ENCODE measurements at places on chromosomes 2 and 18.

DNA sequence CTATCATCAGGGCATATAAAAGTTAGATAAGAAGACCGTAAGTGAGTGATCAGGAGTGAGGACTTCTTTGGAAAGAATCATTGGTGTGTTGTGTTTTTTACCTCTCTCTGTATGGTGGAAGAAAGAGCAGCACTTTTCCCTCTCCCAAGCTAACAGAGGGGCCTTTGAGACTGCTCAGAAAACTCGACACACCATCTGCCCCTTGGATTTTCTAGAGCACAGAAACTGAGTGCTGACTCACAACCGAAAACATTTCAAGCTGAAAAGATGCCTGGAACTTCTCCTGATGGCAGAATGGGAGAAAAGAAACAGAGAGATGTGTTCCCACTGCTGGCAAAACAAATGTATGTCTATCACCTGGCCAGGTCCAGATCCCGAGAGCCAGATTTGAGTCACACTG is 156.6 kb downstream of the DNAH7 start:
- no peak for DNase-seq

GRCh38 chr2:48852938-48853337 is 97.4 kb upstream of the LHCGR start:
- DNase-seq = no peak

- DNase-seq = peak; percentile 21
Measured at GRCh38 chr2:64466478-64467085, 12.6 kb downstream of the LGALSL start.

DNA sequence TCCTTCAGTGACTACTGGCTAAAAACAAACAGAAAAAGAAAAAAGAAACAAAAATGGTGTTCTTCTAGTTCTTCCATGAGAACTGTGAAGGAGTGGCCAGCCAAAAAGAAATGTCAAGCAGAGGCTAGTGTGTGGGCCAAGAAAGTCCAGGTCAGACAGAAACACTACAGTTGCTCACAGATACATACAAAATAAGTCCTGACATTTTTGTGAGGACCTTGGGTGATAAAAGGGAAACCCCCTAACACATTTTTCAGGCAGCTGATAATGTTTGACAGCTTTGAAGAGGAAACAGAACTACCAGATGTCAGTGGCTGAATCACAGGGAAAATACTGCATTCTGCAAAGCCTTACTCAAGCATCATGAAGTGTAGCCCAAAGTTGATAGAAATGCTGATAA is 28.1 kb downstream of the ARHGAP25 start:
- DNase-seq = no peak

DNA sequence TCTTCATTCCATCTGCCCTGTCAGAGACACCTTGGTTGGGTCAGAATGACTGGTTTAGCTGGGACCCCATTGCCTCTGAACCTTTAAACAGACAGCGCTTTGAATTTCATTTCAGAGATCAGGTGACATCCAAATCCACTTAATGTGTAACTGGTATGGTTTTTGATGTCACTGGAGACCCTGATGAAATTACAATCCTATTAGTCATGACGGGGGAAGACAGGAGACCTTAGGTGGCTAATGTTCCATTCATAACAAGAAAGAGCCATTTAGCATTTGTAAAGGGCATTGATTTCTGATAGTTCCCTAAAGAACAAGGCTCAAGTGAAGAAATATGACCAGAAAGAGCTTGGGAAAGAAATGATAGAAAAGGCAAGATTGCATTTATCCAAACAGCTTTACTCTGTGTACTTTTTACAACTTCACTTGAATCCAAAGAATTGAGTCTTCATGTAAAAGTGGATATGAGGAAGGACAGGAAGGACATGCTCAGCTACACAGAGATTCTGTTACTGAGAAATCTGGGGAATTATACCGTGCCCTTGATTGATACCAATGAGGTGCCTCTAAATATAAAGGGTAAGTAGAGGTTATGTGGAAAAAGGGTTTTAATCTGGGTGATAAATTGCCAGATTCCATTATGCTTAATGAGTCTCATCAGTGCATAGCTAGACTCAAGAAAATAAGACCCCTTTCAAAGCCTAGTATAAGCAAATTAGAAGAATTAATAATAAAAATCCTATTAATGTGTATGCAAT is 198.2 kb downstream of the NCKAP5 start:
- DNase-seq = no peak

DNA sequence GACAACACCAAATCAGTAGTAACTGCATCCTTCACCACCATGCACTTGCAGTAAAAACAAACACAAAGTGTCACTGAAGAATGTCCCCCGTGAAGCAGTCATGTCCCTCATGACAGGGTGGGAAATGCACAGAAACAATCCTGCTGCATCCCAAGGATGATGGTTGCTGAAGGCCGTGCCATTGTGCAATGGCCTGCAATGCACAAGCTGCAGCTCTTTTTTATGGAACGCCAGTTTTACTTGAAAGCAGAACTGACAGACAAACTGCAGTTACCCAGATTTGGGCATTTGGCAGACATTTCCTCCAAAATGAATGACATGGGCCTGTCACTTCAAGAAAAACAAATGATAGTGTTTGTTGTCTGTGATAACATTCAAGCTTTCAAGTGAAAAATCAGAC is 2.4 kb upstream of the CHST10 start:
- no peak for DNase-seq
